ENCODE measurements at places on chromosomes 6 and 20.

GRCh38 chr6:153210083-153210482, 79.0 kb upstream of the RGS17 start:
- DNase-seq = no peak

- no peak for DNase-seq
Measured at GRCh38 chr6:113607821-113608545, 249.2 kb upstream of the MARCKS start.

DNA sequence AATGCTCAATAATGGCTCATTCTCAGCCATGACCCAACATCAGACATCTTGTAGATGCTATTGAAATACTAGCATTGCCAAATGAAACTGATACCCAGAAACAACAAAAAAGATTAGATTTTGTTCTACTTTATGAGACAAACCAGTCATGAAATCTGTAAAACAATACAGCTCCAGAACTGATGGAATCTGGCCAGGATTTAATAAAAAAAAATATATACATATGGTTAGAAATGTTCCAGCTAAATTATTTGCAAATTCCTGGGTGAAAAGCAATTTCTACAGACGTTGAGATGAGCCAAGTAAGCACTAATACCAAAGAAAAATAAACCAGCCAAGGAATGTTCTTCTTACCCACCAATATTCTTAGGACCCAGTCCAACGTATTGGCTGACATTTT, 201.3 kb downstream of the EPHA7 start:
- DNase-seq = no peak

GRCh38 chr6:87075168-87075567, 19.7 kb downstream of the CGA start:
- DNase-seq = no peak

DNA sequence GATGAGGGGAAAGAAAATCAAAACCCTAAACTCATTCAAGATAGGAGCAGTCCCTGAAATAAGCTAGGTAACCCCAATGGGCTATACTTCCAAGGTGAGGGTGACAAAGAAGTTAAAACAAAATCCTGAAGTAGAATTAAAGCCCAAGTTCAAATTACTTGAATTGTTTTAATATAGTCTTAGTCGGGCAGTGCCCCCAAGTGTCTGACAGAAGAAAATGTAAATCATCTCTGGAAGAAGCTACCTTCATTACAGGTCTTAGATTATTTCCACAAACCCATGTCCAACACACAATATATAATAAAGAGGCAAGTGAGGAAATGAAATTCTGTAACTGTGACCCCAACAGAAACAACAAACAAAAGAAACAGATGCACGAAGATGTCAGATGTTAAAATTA, 36.8 kb upstream of the L3MBTL3 start:
- DNase-seq = no peak

- no peak for DNase-seq
Measured at GRCh38 chr6:50706575-50706974, 6.8 kb upstream of the TFAP2D start.

GRCh38 chr20:2224368-2224639, 71.5 kb upstream of the TGM3 start:
- no peak for DNase-seq

- no peak for DNase-seq
Measured at GRCh38 chr6:161684731-161685475, 411.0 kb upstream of the AGPAT4 start.

- no peak for DNase-seq
Measured at GRCh38 chr20:48776306-48776705, 51.5 kb downstream of the PREX1 start.

GRCh38 chr20:59322585-59323454, 22.4 kb downstream of the EDN3 start:
- DNase-seq = no peak

DNA sequence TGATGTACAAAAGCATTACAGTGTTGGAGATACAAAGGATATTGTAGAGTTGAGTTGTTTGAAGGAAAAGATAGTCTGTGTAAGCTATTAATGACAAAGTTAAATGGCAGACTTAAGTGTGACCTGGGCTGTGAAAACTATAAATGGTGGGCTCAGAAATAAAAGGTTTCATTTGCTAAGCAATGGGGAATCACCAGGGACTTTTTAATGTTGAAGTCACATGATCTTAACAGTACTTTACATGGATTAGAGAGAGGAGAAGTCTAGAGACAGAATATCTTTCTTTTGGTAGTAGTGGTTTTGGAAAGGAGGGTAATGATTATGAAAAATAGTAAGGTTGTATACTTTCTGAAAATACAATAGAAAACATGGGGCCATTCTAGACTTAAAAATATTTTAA, 67.1 kb downstream of the SCAF8 start:
- DNase-seq = no peak

DNA sequence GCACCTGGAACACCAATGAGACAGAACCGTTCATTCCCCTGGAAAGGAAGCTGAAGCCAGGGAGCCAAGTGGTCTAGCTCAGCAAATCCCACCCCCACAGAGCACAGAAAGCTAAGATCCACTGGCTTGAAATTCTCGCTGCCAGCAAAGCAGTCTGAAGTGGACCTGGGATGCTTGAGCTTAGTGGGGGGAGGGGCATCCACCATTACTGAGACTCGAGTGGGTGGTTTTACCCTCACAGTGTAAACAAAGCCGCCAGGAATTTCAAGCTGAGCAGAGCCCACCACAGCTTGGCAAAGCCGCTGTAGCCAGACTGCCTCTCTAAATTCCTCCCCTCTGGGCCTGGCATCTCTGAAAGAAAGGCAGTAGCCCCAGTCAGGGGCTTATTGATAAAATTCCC, 53.1 kb downstream of the KIF16B start:
- no peak for DNase-seq

GRCh38 chr6:88381289-88381642, 215.1 kb upstream of the CNR1 start:
- no peak for DNase-seq

Data from cortex of kidney (tissue), 1 donor.